Kidney epithelial cell (primary cell): ENCODE measurements at places on chromosomes 1 and 21. TPM values are rescaled to one million over a fixed set of nuclear protein-coding genes. Genes with fewer than 3 reads are reported as not detected.

DNA sequence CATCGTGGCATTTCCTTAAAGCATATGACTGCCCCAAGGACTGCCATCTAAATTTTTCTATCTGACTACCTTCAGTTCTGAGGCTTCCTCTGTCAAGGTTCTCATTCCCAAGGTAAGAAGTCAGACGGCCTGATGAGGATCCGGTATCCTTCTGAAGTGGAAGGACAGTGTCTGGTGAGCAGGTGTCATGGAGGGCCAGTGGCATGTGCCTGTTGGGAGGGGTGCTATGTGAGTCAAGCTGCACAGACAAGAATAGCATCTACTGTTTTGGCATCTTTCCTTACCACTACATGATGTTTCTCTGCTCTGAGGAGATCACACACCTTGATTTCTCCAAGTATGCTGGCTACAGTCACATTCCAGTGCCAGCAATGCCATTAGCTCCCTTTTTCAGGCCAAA is 99.6 kb upstream of the RGS1 start:
- no peak for DNase-seq

DNA sequence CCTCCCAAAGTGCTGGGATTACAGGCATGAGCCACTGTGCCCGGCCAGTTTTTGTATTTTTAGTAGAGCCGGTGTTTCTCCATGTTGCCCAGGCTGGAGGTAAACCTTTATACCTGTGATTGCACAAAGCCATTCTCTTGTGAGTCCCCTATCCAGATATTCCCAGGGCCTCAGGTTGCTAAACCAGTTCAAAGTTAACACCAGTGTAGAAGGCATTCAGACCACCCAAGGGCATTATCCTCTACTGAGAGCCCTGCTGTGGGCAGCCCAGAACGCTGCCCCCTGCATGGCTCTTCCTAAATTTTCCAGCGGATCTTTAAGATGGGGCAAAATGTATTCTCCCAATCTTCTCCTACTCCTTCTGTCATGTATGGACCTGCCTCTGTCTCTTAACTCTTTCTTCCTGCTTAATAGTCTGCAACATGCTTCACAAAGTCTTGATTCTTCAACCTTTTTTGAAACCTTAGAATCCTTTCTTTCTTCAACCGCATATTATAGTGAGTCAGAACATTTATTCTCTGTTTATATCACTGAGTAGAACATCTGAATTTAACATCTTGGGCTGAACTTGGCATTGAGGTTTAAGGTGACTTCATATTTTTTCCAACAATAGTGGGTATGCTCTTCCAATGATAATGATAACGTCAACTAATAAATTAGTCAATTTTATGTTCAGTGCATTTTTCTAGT is 36.0 kb downstream of the UBE4B start:
- DNase-seq, result no peak

RAB3B gene
- total RNA-seq, result 35.9 and 36.8 TPM in 2 replicates

FALEC gene
- not detected in 2 replicates for total RNA-seq

- DNase-seq, result peak; percentile 88
These were observed 44.8 kb upstream of the KAZN start for GRCh38 chr1:14553711-14554110.

OR2M3 gene
- total RNA-seq, result not detected in 2 replicates

WNT2B gene
- total RNA-seq, result 1.3 and 1.6 TPM in 2 replicates

DLGAP3 gene
- total RNA-seq, result 0.75 and 0.82 TPM in 2 replicates

FAM72C gene
- total RNA-seq, result 0.25 TPM in 1 of 2 replicates, not detected in the other

DNA sequence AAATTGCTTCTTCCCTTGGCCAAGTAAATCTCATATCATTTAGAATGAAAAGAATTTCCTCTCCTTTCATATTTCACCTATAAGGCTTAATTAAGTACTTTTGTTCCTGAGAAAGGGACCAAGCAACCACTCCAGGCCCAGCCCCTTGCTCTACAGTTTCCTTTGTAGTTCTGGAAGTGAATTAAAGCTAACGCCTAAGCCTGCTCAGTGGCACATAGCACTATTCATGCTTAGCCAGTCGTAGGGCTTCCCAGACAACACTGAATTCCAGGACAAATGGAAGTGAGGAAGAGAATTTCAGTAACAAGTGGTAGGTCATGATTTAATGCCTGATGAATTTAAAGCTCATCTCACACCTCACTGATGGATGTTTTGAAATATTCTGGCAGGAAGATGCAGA is 73.3 kb downstream of the RPAP2 start:
- DNase-seq, result no peak

C1orf232 gene
- total RNA-seq, result not detected in 2 replicates

GRCh38 chr1:14806772-14807171 is 208.3 kb downstream of the KAZN start:
- DNase-seq, result no peak

FNDC5 gene
- total RNA-seq, result 0.08 TPM in 1 of 2 replicates, not detected in the other

DNA sequence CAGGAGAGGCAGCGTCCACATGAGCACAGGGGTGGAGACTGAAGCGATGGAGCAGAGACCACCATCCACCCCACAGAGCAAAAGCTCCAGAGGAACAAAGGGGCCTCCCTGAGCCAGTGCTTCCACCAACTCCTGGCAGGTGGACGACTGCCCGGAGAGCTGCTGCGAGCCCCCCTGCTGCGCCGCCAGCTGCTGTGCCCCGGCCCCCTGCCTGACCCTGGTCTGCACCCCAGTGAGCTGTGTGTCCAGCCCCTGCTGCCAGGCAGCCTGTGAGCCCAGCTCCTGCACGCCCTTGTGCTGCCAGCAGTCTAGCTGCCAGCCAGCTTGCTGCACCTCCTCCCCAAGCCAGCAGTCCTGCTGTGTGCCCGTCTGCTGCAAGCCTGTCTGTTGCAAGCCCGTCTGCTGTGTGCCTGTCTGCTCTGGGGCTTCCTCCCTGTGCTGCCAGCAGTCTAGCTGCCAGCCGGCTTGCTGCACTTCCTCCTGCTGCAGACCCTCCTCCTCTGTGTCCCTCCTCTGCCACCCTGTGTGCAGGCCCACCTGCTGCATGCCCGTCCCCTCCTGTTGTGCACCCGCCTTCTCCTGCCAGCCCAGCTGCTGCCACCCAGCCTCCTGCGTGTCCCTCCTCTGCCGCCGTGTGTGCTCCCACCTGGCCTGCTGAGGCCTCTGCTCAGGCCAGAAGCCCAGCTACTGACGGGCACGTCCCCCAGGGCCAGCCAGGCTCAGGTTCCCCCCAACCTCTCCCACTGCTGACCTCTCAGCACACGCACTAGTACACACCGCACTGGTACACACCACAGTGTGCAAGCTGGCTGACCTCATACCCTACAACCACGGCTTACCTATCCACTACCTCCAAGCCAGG is 5.4 kb downstream of the KRTAP10-12 start:
- no peak for DNase-seq

C1QA gene
- 0.82 and 2.2 TPM in 2 replicates for total RNA-seq

DNA sequence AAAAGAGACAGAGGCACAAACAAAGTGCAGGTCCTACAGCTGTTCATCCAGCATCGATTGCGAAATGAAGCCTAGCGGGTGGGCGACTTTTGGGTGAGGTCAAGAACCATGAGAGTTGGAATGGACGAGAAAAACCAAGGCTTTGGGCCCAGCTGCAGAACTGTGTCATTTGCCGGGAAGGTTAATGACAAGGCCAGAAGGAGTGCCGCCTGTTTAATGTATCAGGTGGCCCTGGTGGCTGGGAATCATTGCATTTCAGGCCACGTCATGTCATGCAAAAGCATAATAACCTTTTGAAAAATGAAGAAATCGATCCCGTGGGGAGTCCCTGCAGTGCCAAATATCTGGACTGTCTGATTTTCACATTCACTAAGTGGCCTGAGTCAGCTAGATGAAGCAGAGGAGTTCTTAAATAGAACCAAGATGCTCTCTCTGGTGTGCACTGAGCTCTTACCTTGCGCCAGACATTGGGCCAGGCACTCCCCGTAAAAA is 8.1 kb upstream of the RCC2 start:
- DNase-seq, result no peak

DNA sequence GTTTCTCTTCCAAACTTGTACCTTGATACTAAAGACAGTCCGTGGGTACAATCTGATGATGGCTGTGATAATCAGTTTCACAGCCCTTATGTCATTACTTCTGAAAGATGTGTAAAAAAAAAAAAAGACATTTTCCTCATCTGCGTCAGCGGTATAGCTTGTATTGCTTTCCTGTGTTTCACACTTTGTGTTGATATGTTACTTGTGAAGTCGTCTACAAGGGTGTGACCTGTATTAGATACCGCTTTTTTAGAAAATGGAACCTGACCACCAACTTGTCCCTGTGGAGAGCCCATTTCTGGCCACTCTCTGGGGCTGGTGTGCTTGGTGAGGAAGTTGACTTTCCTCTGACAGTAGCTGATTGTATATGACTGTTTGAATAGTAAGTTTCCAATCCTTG is 50.5 kb downstream of the PEX14 start:
- DNase-seq, result no peak

RPTN gene
- total RNA-seq, result not detected in 2 replicates

DNA sequence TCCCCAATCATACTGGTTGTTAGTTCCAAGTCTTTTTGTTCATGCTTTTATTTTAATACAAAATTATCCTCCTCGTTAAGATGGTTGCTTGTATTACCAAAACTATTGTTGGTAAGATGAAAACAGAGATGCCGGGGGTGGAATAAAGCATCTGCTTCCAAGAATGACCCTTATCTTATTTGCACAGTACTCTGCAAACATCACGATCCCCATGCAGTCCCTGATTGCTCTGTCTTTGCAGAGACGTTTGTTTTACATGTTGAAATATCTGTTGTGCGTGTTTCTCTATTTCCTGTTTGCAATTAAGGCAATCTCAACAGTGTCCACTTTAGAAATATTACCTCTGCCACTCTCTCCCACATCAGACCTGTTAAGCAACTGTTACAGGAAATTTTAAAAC is 141.3 kb upstream of the NCAM2 start:
- DNase-seq, result no peak

DNA sequence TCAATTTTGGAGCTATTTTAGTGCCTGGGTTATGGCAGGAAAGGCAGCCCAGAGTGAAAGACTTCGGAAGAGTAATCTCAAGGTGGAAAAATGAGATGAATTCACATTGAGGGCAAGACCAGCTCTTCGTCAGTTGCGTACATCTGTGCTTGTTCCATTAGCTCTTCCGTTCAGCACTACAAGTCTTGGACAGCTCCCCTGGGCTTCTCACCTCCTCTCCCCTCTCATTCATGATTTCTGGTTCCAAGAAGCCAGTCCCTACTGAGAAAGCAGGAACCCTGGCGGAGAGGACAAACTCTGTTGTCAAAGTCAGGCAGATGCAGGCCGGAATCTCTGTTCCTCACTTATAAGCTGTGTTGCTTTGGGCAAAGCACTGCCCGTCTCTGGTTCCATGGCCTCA is 76.5 kb downstream of the ACTL8 start:
- DNase-seq, result no peak

NBPF11 gene
- 9.5 and 12.3 TPM in 2 replicates for total RNA-seq

TRNP1 gene
- total RNA-seq, result 78.0 and 127 TPM in 2 replicates

C1orf21 gene
- total RNA-seq, result 2.6 and 4.7 TPM in 2 replicates

- DNase-seq, result peak; percentile 89
These were observed 625.8 kb upstream of the ADGRL2 start for GRCh38 chr1:81174811-81175476.

DNA sequence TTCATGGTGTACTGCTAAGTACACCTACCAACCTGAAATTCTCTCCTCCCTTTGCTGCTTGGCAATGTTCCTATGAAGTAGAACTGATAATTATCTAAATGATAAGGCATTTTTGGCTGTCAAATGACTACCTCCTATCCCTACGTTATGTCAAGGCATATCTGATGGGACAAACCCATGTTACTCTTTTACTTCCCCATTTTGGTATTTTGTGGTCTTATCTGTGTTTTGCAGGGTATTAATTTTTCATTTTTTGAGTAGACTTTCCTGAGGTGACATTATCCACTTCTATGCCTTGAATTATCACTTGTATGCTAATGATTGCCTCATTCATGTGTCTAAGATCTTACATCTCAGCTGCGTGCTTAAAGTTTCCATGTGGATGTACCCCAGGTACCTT is 499.6 kb upstream of the B3GALT2 start:
- no peak for DNase-seq

TCEANC2 gene
- 2.5 and 3.6 TPM in 2 replicates for total RNA-seq

RPE65 gene
- not detected in 2 replicates for total RNA-seq

KRTAP19-7 gene
- total RNA-seq, result not detected in 2 replicates

GRCh38 chr1:39670689-39671088 is 1.2 kb downstream of the NT5C1A start:
- no peak for DNase-seq

DNA sequence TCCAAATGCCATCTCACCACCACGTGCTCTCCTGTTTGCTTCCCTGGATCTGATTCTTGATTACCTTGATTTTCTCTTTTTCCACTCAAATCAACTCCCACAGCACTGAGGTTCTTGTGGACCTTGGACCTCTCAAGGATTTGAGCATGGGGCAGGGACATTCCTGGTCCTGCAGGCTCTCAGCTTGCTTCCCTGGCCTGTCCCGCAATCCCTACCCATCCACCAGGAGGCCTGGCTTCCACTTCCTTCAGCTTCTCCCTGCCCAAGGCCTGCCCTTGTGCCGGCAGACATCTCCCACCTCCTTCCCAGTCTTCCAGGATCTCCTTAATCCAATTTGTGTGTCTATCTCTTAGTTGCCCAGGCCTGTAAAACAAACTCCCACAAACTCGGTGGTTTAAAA is 21.6 kb downstream of the PLA2G2A start:
- DNase-seq, result no peak
